ENCODE measurements at places on chromosomes 1 and 21.

GRCh38 chr1:78113156-78113916 lies 67.6 kb downstream of the GIPC2 start:
- DNase-seq, result no peak

GRCh38 chr1:219188331-219188803 lies 14.7 kb downstream of the LYPLAL1 start:
- no peak for DNase-seq

GRCh38 chr1:169858467-169858866 lies 35.2 kb downstream of the SCYL3 start:
- DNase-seq, result no peak

DNA sequence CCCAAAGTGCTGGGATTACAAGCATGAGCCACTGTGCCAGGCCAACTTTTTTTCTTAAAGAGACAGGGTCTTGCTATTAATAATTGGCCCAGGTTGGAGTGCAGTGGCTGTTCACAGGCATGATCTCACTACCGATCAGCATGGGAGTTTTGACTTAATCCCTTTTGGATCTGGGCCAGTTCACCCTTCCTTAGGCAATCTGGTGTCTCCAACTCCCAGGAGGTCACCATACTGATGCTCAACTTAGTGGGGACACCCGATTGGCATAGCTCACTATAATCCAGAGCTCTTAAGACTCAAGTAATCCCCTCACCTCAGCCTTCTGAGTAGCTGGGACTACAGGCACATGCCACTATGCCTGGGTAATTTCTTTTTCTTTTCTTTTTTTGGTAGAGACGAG lies 64.2 kb upstream of the SCYL3 start:
- no peak for DNase-seq

DNA sequence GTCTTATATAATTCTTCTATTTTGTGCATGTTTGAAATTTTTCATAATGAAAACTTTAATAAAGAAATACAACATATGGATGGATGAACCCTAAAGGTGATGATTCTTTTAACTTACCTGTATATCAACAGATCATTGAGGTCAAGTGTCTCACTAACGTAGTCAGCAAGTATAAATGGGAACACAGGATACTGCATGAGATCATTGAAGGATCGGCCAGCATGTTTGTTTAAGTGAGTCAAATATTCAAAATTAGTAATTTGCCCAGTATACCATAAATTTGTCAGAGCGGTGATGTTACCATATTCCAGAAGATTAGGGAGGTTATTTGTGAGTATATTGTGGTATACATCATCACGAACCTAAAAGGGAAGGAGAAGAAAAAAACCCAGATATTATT lies 71.0 kb upstream of the GNG4 start:
- peak; percentile 31 for DNase-seq

DNA sequence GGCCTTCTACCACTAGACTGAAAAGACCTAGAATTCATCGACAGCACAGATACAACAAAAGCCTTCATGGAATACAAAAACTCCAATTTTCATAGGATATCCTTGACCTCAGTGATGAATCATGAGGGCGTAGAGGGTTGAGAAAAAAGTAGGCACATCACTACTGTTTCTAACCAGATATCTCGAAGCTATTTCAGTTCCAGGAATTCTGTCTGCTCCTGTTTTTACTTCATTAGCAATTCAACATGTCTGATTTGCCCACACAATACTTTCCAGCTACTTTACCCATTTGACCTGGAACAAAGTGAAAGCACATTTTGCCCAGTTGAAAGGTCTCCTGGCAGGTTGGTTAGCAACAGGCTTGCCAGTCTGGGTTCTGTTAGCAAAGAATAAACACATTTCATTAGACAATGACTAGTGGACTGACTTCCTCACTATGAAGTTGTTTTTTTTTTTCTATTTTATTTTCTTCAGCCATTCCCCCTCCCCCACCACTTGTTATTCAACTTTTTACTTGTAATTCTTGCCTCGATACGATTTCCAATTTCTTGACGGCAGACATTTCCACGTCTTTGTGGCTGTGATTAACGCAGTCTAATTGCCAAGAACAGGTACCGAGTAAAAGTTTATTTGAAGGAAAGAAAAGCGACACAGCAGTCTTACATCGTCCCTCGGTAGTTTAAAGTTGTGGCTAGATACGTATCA lies 4.0 kb upstream of the ZBTB18 start:
- DNase-seq, result no peak

DNA sequence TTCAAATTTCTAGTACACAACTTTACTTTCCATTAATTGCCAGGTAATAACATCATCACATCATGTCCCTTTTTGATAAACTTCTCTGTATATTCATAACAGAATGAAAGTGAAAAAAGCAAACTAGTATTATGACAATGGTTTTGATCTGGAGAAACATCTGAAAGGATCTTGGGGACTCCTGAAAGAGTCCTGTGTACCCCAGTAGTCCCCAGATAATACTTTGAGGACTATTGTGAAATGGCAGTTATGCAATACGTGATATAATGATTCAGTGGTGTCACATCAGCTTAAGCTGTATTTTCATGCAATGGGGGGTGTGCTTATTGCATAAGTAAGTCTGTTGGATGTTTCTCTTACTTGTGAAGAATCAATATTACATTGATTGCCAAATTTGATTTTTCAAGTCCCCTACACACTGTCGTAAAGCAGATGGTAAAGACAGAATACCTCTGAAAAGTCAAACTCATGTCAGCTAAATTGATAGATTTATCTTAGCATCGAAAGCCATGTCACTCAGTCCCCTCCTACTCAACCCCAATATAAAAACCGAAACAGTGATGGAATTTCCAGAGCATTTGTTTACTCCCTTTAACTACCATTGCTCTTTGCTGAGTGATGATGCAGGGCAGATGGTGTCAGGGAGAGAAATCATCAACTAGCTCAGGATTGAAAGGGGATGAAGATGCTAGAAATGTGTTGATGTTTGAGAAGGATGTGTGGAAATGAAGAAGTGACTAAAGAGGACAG lies 146.7 kb upstream of the C1orf105 start:
- DNase-seq, result no peak

DNA sequence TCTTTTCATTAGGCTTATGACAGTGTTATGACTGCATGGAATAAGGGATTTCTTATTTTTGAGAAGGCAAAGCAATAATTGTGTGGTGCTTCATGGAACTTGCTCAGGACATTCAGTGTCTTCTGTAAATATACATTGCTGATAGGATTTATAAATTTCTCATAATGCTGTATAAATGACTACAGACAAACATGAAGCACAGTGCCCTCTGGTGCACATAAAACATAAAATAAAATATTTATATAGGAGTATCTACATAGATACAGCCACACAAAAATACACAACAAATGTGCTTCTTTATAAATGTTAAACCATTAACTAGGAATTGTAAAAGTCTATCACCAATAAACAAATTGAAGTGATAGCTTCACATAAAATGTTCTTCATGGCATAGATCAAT lies 24.1 kb downstream of the BRINP3 start:
- peak; percentile 16 for DNase-seq

Measured in RWPE1 (cell line).